ENCODE measurements at places on chromosomes 6 and 20. TPM values are rescaled to one million over a fixed set of nuclear protein-coding genes. Genes with fewer than 3 reads are reported as not detected.

GRCh38 chr6:122154912-122155575, 244.4 kb upstream of the HSF2 start:
- H3K36me3 ChIP-seq, result no peaks in the 10 kb centered on the region
- H3K4me3 ChIP-seq, result no peak overlapping the region
- no peaks in the 10 kb centered on the region for H3K4me1 ChIP-seq
- no peak for DNase-seq
- H3K27ac ChIP-seq, result no peak overlapping the region
- H3K27me3 ChIP-seq, result no peaks in the 10 kb centered on the region

- H3K4me3 ChIP-seq, result no peak overlapping the region
- DNase-seq, result no peak
- no peaks in the 10 kb centered on the region for H3K27me3 ChIP-seq
- H3K36me3 ChIP-seq, result no peaks in the 10 kb centered on the region
These were observed 536.5 kb upstream of the MARCKS start for GRCh38 chr6:113320653-113321052.

DNA sequence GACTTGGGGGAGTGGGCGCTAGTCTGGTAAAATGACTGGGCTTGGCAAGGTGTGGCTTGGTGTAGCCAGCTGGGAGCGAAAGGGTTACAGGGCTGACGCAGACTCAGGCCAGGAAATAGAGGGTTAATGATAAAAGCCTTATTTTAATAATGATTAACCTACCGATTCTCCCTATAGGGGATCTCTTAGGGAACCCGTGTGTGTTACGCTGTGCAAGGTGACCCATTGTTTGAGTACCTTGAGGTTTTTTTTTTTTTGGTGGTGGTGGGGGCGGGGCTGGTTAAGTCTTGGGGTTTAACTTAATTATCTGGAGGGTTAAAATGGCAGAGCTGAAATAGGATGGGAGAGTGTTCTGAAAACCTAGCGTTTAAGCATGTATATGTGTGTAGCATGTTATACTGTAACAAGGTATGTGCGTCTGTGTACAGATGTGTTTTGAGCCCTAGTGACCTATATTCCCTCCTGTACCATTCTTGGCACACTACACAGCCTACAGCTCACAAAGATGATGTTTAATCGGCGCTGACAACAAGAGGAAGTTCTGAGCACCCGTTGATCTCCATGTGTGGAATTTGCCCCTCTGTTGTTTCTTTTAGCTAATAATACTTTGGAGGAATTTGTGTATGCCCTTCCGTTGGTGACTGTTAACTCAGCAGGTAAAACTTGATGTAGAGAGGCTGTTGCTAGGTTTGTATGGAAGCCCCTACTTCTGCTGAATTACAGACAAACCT, 1.3 kb downstream of the CARMIL1 start:
- peaks cover 30% of the 10 kb centered on the region for H3K4me1 ChIP-seq
- H3K27ac ChIP-seq, result no peak overlapping the region
- no peak for DNase-seq

DNA sequence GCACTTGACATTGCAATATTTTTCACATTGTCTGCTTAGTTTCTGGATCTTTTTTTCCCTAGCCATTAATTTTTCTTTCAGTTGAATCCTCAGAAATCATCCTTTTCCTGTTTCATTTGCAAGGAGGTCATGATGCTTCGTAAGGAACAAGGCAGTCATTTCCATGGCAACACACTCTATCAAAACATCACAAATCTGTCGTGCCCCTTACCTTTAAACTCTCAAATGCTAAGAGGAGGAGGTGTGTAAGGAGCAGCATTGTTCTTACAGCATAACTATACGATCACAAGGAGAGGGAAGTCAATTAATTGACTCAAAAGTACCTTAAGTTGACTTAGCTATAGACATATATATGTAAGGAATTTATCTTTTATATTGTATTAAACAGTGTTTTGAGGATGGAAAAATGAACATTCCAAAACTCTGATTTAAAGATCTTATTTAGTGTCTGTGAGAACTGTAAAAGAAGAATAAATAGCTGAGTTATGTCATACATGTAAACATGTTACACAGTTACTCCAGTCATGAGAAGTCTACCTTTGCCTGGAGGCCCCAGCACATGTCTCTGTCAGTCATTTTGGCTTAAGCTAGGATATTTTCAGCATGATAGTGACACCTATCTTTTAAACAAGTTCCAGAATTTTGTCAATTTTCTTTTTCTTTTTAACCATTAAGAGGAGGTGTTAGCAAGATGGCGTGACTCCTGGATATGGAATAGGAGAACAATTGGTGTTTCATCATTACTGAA, 41.6 kb downstream of the CDKAL1 start:
- no peaks in the 10 kb centered on the region for H3K4me1 ChIP-seq
- no peaks in the 10 kb centered on the region for H3K27me3 ChIP-seq
- H3K36me3 ChIP-seq, result no peaks in the 10 kb centered on the region

DNA sequence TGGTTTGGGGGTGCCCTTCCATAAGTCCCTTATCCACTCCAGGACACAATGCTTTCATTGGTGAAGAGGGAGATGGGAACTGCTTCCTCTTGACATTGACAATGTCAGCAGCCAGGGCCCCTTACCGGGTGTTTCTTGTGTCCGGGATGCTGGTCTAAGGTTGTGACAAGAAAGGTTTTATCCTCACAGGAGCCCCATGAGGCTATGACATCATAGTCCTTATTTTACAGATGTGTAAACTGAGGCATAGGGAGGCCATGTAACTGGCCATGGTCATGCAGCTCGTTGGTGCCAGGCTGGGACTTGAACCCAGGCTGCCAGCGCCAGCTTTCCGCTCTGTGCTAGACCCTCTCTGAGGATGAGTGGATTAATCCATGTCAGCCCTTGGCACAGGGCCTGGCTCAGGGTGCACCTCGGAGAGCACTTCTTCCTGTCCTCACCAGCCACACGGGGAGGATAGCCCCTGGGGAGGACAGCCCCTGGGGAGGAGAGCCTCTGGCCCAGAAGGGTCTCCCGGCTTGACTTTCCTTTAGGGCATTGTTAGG, 157.3 kb downstream of the SYCP2 start:
- H3K4me1 ChIP-seq, result no peaks in the 10 kb centered on the region
- H3K36me3 ChIP-seq, result no peaks in the 10 kb centered on the region
- DNase-seq, result no peak
- no peak overlapping the region for H3K4me3 ChIP-seq

- H3K4me3 ChIP-seq, result no peak overlapping the region
- H3K36me3 ChIP-seq, result no peaks in the 10 kb centered on the region
- H3K27ac ChIP-seq, result peak overlapping the region; percentile 71
- peaks cover 20% of the 10 kb centered on the region for H3K4me1 ChIP-seq
These were observed 93.5 kb upstream of the KCNK16 start for GRCh38 chr6:39416026-39416425.

DNA sequence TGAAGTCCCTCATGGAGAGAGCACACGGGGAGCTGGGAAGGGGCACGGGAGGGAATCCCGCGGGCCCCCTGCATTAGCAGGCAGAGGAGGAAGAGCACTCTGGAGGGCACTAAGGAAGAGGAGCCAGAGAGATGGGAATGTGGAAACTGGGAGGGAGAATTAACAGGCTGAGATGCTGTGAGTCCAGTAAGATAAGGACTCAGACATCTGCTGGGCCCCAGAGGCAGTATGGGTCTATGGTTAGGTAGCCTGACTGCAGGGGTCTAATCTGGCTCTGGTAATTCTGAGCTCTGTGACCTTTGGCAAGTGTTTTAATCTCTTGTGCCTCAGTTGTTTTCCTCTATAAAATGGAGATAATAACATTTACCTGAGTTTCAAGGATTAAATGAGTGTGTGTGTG, 15.7 kb upstream of the SRSF3 start:
- H3K4me1 ChIP-seq, result peaks cover 60% of the 10 kb centered on the region
- no peaks in the 10 kb centered on the region for H3K36me3 ChIP-seq
- no peaks in the 10 kb centered on the region for H3K27me3 ChIP-seq

- no peak for DNase-seq
- H3K4me3 ChIP-seq, result no peak overlapping the region
- H3K36me3 ChIP-seq, result no peaks in the 10 kb centered on the region
- H3K27ac ChIP-seq, result no peak overlapping the region
- no peaks in the 10 kb centered on the region for H3K27me3 ChIP-seq
- H3K4me1 ChIP-seq, result no peaks in the 10 kb centered on the region
These were observed 898.3 kb upstream of the ADGRB3 start for GRCh38 chr6:67736816-67737215.

The GABRR2 gene
- total RNA-seq, result not detected

The SLC35F1 gene
- total RNA-seq, result 0.05 TPM
